NCI-H2107 (cell line): ENCODE measurements at places on chromosomes 1 and 21.

- no peak for DNase-seq
These were observed 49.1 kb upstream of the DMRTB1 start for GRCh38 chr1:53410100-53410541.

DNA sequence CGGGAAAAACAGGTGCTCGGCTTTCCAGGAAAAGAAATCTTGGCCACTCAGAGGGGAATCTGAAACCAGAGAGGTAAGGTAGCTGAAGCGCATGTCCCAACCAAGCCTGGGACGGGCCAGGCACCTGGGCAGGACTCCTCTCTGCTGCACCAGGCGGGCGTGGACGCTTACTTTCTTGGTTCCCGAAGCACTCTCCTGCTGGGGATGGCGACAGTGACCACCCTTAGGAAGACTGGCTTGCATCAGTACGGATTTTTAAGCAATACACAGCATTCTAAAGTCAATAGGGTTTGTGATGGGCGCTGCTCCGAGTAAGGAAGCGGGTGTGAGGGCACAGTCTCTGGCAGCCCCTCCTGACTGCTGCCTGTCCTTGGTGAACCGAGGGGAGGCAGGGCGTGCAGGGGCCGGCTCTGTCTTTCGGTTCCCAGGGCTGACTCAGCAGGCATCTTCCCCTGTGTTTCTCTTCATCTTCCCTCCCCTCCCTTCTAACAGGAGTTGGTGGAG, 74.9 kb upstream of the ANGPTL1 start:
- DNase-seq, result no peak

- DNase-seq, result no peak
These were observed 57.6 kb downstream of the AKT3 start for GRCh38 chr1:243792401-243792800.

- DNase-seq, result peak; percentile 71
These were observed 35.2 kb downstream of the DNASE2B start for GRCh38 chr1:84433258-84434080.

DNA sequence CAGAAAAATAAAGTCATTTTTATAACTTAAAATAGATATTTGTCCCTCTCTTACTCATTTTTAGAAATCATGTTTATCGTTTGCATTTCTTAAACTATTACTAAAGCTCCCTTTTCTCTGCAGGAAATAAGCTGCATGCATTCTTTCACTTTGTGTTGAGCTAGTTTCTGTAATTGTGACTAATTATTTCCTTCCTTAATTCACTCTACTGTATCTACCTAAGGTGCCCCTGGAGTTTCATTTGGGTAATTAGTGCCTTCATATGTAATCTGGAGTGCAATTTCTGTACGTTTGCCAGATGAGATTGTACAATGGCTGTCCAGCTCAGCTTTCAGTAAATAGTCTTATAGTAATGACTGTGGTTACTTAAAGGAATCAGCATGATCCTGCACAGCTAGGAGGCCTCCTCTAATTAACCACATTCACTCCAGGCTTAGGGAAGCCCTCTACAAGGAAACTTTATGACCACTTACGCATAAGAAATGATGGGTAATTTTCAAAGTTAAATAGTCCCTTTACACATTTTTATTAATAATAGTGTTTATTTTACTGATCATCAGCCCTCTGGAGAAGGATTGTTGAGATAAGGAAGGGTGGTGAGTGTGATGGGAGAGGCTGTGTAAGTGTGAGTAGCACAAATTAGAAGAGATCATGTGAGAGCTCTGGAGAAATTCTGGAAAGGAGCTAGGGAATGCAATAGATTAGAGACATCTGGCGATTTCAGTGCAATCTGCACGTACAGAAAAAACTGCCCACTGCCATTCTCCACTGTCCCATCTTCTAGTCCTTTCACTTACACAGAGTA, 86.8 kb downstream of the LRRC8C start:
- DNase-seq, result peak; percentile 50

- no peak for DNase-seq
These were observed 5.1 kb upstream of the HMGCS2 start for GRCh38 chr1:119773711-119774241.

DNA sequence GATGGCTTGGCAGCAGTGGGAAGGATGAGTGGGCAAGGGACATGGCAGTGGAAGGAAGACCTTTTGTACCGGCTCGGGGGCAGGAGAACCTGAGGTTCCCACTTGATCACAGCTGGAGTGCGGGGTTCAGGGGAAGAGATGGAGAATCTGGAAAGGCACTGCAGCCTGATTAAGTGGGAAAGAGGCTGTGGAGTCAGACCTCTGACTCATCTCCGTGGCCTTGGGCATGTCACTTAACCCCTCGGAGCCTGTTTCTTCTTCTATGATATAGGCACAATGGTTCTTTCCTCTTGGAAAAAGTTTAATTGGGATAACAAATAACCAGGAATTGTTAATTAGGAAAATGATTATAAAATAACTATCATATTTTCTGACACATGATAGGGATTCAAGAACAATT, 13.1 kb upstream of the TMEM61 start:
- no peak for DNase-seq

DNA sequence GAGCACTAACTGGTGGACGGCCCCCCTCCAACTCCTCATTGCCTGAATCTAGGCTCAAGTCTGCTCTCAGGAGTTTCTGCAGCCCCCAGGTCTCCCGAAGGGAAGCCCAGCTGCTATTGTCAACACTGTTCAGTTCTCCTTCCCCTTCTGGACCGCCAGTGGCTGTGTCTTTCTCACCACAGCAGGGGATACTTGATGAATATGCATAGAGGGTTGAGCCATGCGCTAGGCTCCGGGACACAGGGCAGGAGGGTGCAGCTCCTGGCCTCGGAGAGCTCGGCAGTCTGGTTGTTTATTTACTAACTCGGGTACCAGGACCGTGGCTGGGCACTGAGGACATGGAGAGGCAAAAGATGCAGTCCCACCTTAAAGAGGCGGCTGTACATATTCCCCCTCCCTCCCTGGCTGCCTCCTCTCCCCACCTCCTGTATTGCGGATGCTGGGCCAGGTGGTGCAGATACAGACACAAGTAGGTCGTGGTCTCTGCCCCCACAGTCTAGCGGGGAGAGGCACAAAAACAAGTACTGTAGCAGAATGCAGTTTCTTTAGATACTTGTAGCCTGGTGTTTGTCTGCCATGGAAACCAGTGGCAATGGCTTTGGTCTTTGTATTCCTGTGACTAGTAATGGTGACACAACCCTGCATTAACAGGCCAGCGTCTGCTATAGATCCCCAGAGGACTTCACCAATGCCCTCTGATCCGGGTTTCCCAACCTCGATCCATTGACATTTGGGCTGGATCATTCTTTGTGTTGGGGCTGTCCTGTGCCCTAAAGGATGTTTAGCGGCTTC, 26.2 kb downstream of the ARHGEF10L start:
- no peak for DNase-seq

DNA sequence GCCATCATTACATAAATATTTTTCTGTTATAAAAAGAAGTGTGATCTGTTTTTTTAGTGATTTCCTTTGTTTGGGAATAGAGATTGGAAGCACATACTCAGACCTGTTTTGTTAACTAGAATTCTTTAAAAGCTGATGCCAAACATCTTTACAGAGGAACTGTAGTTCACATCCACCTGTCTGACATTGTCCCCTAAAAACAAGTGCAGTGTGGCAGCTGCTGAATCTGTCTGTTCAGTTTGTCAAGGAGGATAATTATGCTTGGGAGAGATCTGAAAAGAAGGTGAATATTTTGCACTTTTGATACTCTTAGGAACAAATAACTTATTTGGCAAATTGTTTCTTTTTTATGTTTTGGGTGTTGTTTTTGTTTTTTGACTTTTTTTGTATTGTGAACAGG, 13.6 kb downstream of the AGMAT start:
- no peak for DNase-seq

DNA sequence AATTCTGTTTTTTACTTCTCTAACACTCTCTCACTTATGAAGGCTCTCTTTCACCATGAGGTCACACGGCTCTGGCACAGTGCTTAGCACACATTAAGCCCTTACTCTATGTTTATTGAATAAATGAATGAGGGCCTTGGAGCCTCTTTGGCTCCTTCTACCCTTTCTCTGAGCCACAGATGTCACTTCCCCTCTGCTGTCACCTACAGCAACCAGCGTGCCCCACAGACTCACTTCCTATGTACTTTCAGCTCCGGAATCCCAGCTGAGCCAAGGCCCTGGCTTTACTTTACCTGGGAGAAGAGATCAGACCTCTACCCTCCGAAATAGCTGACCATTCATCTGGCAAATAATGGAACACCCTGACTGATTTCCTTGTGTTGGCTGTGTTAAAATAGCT, 53.7 kb upstream of the HMCN1 start:
- no peak for DNase-seq

GRCh38 chr1:5333291-5333690, 658.9 kb downstream of the NPHP4 start:
- DNase-seq, result no peak
